Gastrocnemius medialis (tissue), 4 donors: ENCODE measurements at places on chromosomes 5 and 9. TPM values are rescaled to one million over a fixed set of nuclear protein-coding genes. Genes with fewer than 3 reads are reported as not detected.
A peak's percentile ranks its signal among the peaks of the same experiment; 100 is the strongest.

DNA sequence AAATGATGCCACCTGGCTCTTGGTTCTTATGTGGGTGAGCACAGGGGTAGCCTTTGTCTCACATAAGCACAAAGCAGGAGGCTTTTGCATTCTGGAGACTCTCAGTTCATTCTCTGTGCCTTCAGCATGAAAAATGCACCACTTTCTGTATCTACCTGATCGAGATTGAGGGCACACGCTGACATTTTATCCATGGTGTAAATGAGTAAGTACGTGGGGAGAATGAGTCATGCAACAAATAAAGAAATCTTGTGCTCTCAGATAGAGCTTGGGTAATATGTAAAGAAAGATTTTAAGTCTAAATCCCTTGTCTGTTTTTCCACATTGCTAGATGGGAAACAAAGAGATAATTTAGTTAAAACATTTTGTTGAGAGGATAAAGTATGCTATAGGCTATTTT is 607.2 kb upstream of the WWC1 start:
- no peak overlapping the region for H3K4me3 ChIP-seq
- no peak overlapping the region for H3K27ac ChIP-seq
- no peaks in the 10 kb centered on the region for H3K36me3 ChIP-seq
- no peaks in the 10 kb centered on the region for H3K27me3 ChIP-seq
- H3K4me1 ChIP-seq = no peaks in the 10 kb centered on the region

DNA sequence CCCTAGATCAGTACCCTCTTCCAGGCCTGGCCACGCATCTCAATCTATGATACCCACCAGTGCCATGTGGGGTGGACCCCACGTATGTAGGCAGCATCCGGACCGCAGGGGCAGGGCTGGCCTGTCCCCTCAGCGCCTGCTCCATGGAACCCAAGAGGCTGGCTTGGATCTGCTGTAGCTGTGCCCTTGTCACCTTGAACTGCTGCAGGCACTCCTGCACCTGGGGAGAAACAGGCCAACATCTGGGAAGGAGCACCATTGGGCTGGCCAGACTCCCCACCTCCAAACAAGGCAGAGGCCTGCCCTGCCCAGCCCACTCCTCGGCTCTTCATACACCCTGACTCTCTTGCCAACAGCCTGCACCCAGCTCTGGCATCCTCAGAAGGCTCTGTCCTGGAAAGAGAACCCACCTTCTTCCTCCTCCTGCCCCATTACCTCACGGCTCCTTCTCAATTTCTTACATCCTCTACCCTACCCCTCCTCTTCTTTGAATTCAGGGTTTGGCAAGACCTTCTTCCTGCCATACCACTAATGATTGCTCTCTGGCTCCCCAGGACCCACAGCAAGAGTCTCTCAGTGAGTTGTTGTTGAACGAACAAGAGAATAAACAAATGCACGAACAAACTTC is 7.7 kb downstream of the HK3 start:
- H3K4me1 ChIP-seq = no peaks in the 10 kb centered on the region
- DNase-seq = no peak
- H3K36me3 ChIP-seq = no peaks in the 10 kb centered on the region

DNA sequence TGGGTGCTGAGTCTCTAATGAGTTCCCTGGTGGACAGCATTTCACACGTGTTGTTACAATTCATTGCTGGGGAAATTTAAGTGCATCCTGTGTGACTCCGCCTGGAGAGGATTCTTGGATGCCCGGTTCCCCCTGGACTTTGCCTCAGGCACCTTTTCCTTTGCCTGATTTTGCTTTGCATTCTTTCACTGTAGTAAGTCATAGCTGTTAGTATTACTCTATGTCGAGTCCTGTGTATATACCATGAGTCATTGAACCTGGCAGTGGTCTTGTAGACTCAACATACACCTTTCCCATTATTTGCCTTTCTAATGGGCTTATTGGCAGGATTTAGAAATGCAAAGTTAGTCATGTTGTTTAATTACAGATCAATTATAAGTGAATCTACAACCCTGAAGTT is 81.9 kb upstream of the DHFR start:
- H3K27ac ChIP-seq = no peak overlapping the region
- no peak overlapping the region for H3K4me3 ChIP-seq
- DNase-seq = no peak
- H3K4me1 ChIP-seq = no peaks in the 10 kb centered on the region
- H3K27me3 ChIP-seq = no peaks in the 10 kb centered on the region

- no peak overlapping the region for H3K27ac ChIP-seq
- H3K4me3 ChIP-seq = no peak overlapping the region
Measured at GRCh38 chr9:82091100-82091499, 102.5 kb downstream of the SPATA31D1 start.

DNA sequence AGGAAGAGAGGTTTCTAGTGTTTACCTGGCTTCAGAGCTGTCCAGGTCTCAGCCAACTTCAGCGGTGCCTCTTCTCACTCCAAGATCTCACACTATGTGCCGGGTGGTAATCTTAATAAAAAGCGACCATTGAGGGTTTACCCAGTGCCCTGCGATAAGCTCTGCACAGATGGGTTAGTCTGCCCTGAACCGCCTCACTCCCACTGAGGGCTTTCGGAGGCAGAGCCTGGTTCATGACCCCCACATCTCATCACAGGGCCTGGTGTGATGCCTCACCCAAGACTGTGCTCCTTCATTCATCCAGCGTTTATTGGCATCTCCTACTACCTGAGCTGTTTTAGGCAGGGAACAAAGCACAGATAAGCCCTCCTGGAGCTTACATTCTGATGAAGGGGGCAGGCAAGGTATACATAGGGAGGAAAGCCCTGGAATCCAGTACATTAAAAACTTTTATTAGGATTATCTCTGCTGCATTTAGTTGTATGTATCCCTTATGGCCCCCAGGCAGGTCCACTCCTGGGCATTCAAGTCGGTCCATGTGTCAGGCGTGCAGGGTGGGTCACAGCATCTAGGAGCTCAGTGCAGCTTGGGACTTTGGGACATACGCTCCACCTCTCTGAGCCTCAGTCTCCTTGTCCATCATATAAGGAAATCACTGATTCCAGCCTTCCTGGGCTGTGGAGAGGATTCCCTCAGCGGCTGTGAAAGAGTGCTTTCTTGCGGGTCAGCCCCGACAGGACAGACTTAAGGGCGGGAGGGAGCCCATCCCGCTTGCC is 613 bp upstream of the COL15A1 start:
- peak overlapping the region; percentile 73 for H3K27ac ChIP-seq
- H3K4me3 ChIP-seq = peak overlapping the region; percentile 59
- DNase-seq = no peak
- peaks cover 12% of the 10 kb centered on the region for H3K4me1 ChIP-seq
- peaks cover 42% of the 10 kb centered on the region for H3K27me3 ChIP-seq

GRCh38 chr5:37662362-37662761 is 177.5 kb downstream of the GDNF start:
- H3K36me3 ChIP-seq = no peaks in the 10 kb centered on the region
- H3K27ac ChIP-seq = no peak overlapping the region
- H3K4me3 ChIP-seq = no peak overlapping the region

- no peaks in the 10 kb centered on the region for H3K4me1 ChIP-seq
- DNase-seq = no peak
- no peak overlapping the region for H3K4me3 ChIP-seq
Measured at GRCh38 chr9:79883073-79883645, 311.4 kb downstream of the TLE4 start.

The CDC25C gene
- not detected for total RNA-seq
